Activated CD8-positive, alpha-beta memory T cell treated with anti-CD3 and anti-CD28 coated beads, Interleukin-2, amount 10 ng/mL, durations not matched to agents 7 days and 5 days (primary cell): ENCODE measurements at places on chromosomes 3 and 15. TPM values are rescaled to one million over a fixed set of nuclear protein-coding genes. Genes with fewer than 3 reads are reported as not detected.

The SV2B gene
- not detected for total RNA-seq

GRCh38 chr3:177197727-177198460 lies 612 bp upstream of the TBL1XR1 start:
- peak; percentile 70 for DNase-seq

The XIRP1 gene
- 0.06 TPM for total RNA-seq

The MOBP gene
- total RNA-seq: not detected

The DYNLT2B gene
- 19.9 TPM for total RNA-seq

The OSTN gene
- not detected for total RNA-seq

DNA sequence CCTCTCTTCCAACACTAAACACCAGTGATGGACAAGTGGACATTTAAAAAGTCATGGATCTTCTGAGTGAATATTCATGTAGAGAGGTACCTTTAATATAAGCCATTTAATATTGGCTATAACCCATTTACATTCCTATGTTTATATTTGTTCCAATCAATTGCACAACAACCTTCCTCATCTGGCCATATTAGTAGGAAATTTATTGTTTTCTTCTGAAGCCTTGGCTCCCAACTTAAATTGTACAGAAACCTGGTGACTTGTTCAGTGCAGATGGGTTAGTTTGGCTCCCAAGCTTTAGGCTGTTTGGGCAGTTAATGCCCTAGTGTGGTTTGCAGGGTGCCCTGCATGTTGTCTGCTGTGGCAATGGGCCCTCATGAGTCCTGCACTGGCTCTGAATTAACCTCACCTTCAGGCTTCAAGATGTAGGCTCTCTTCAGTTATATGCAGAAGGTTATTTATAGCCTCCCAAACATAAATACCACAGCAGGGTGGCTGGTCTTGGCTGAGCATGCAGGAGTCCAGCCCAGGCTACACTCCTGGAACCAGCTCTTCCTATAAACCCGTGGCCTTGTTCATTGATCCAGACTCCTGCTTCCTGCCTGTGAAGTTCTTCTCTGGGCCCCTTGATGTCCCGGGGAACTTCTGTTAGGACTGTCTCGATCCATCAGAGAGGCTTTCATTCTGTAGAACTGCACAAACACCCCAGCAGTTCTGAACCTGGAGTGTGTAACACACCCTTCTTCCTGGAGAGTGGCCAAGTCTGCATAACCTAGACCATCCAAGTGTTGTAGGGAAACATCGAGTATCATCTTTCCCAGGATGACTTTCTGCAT lies 57.0 kb downstream of the DUT start:
- DNase-seq: no peak

- DNase-seq: no peak
Measured at GRCh38 chr3:13136426-13136825, 63.2 kb upstream of the IQSEC1 start.

- no peak for DNase-seq
Measured at GRCh38 chr3:65342084-65342683, 654.4 kb upstream of the ADAMTS9 start.

- no peak for DNase-seq
Measured at GRCh38 chr3:14976317-14976716, 28.9 kb downstream of the NR2C2 start.

DNA sequence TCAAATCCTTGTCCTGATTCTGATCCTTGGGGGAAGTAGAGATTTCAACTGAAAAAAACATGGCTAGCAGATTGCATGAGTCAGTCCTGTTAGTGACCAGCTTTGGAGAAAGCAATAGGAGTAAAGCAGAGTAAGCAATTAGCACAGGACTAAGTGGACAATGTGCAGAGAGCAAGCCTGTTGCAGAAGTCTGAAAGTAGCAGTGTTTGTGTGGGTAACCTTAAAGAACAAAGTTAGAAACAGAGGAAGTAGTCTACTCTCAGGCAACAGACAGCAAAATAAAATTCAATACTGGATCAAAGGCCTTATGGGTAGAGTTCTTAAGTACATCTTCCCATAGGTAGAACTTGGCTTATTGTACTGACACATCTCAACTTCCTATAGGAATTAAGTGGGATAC lies 916.8 kb downstream of the CADM2 start:
- DNase-seq: no peak

The ROPN1 gene
- not detected for total RNA-seq

The MAPK6 gene
- 44.7 TPM for total RNA-seq

DNA sequence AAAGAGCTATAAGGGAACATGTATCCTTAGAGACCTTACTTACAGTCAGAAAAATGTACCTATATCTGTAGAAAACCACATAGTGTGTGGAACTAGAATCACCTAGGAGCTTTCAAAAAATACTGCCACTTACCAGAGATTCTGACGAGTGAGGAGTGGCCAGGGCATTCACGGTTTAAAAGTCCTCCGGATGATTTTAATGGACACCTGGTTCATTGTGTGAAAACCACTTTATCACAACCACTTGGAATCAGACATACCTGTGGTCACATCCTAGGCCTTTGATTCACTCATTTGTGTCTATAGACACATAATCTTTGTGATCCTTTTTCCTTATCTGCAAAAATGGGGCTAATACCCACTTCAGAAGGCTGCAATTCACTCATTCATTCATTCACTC lies 159.8 kb downstream of the MBNL1 start:
- no peak for DNase-seq

The GCSAM gene
- 8.6 TPM for total RNA-seq

The KCNH8 gene
- total RNA-seq: not detected

GRCh38 chr3:101249522-101249921 lies 70.9 kb downstream of the IMPG2 start:
- no peak for DNase-seq

The CHST2 gene
- 2.9 TPM for total RNA-seq

GRCh38 chr3:16886303-16886683 lies 1.5 kb downstream of the PLCL2 start:
- DNase-seq: peak; percentile 60

The TRNT1 gene
- 39.6 TPM for total RNA-seq

DNA sequence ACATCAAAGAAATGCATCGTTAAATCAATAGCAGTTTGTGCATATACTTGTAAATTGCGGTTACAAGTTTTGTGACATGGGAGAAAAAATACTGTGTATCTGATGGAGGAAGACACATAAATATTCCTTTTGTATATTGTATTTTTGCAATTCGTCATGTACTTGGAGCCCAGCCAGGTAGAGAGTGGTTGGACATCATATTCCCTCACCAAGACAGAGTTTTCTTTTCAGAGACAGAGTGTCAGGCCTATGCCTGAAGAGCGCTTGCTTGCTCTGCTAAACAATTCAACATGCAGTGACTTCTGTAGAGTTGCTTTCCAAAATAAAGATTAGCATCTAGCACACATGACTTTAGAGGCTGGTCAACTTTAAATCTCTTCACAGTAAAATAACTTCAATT lies 24.8 kb upstream of the MEIS2 start:
- no peak for DNase-seq

GRCh38 chr3:49781415-49782199 lies 4.7 kb downstream of the IP6K1 start:
- no peak for DNase-seq

- DNase-seq: no peak
Measured at GRCh38 chr3:14845180-14845579, 26.4 kb downstream of the FGD5 start.
